ENCODE measurements at places on chromosomes 16 and 17. TPM values are rescaled to one million over a fixed set of nuclear protein-coding genes. Genes with fewer than 3 reads are reported as not detected.

DNA sequence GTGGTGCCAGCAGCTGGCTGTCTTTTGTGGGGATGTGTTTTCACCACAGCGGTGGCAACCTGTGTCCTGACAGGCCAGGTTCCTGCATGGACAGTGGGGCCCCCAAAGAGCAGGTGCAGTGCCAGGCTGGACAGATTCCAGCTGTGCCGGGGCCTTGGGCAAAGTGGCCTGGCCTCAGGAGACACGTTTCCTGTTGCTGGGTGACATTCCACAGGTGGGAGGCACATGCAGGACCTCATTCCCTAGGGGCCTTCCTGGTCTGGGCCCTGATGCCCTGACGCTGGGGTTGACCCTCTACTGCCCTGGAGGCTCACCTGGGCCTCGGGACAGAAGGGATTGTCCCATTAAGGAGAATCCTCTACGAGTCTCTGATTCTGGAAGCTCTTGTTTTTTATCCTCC is 182.4 kb downstream of the RAB11FIP4 start:
- H3K4me1 ChIP-seq = no peaks in the 10 kb centered on the region
- H3K36me3 ChIP-seq = no peaks in the 10 kb centered on the region
- H3K4me3 ChIP-seq = no peak overlapping the region
- no peak overlapping the region for H3K27ac ChIP-seq
- H3K27me3 ChIP-seq = no peaks in the 10 kb centered on the region
- no peak for DNase-seq

DNA sequence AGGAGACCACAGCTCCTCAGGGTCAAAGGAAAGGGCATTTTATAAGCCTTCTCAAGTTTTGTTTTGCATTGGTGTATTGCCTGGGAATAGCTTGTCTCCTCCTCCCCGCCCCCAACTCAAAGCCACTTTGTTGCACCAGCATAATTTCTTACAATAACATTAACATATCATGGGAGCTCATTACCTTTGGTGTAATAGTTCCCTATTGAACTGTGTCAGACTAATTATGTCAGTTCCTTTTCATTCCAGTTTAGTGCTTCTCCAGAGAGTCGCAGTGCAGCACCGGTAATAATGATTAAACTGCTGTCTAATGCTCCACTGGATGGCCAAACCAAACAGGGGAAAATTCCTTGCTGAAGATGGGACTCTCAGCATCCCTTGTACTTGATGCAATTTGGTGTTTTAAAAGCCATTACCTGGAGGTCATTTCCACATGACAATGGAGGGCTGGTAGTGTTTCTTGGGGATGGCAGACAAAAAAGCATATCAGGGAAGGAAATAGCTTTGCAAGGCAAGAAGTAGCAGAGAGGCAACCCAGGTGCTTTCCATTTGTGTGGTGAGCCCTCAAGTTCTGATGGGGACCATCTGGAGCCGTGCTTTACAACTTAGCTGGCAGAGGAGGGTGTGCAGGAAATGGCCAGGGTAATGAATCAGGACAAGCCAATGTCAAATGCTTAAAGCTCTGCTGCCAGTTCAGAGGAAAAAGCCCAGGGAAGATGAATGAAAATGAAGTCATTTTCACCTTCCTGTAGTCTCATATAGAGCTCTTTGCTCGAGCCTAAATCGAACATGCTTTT is 91.5 kb upstream of the NLRP1 start:
- DNase-seq = no peak
- no peaks in the 10 kb centered on the region for H3K27me3 ChIP-seq
- no peaks in the 10 kb centered on the region for H3K36me3 ChIP-seq
- H3K27ac ChIP-seq = no peak overlapping the region

GRCh38 chr17:82327289-82327688 is 6.3 kb downstream of the SECTM1 start:
- H3K4me1 ChIP-seq = no peaks in the 10 kb centered on the region
- no peak overlapping the region for H3K4me3 ChIP-seq
- peaks cover 18% of the 10 kb centered on the region for H3K27me3 ChIP-seq
- H3K36me3 ChIP-seq = no peaks in the 10 kb centered on the region

GRCh38 chr16:11624636-11625607 is 38.2 kb upstream of the LITAF start:
- H3K27me3 ChIP-seq = no peaks in the 10 kb centered on the region
- DNase-seq = no peak
- no peaks in the 10 kb centered on the region for H3K36me3 ChIP-seq
- H3K27ac ChIP-seq = peak overlapping the region; percentile 69
- no peak overlapping the region for H3K4me3 ChIP-seq

GRCh38 chr17:81513372-81513752 is 763 bp upstream of the ACTG1 start:
- H3K27ac ChIP-seq = peak overlapping the region; percentile 94
- peaks cover 48% of the 10 kb centered on the region for H3K36me3 ChIP-seq
- H3K4me1 ChIP-seq = peaks cover 59% of the 10 kb centered on the region
- H3K4me3 ChIP-seq = peak overlapping the region; percentile 86

GRCh38 chr17:11140501-11140900 is 100.5 kb upstream of the SHISA6 start:
- H3K27me3 ChIP-seq = no peaks in the 10 kb centered on the region
- no peak overlapping the region for H3K4me3 ChIP-seq
- no peak for DNase-seq
- H3K36me3 ChIP-seq = no peaks in the 10 kb centered on the region
- H3K4me1 ChIP-seq = no peaks in the 10 kb centered on the region

GRCh38 chr16:19805459-19806162 is 79.0 kb downstream of the GPRC5B start:
- no peaks in the 10 kb centered on the region for H3K36me3 ChIP-seq
- DNase-seq = no peak
- peaks cover 2% of the 10 kb centered on the region for H3K27me3 ChIP-seq
- no peak overlapping the region for H3K27ac ChIP-seq

DNA sequence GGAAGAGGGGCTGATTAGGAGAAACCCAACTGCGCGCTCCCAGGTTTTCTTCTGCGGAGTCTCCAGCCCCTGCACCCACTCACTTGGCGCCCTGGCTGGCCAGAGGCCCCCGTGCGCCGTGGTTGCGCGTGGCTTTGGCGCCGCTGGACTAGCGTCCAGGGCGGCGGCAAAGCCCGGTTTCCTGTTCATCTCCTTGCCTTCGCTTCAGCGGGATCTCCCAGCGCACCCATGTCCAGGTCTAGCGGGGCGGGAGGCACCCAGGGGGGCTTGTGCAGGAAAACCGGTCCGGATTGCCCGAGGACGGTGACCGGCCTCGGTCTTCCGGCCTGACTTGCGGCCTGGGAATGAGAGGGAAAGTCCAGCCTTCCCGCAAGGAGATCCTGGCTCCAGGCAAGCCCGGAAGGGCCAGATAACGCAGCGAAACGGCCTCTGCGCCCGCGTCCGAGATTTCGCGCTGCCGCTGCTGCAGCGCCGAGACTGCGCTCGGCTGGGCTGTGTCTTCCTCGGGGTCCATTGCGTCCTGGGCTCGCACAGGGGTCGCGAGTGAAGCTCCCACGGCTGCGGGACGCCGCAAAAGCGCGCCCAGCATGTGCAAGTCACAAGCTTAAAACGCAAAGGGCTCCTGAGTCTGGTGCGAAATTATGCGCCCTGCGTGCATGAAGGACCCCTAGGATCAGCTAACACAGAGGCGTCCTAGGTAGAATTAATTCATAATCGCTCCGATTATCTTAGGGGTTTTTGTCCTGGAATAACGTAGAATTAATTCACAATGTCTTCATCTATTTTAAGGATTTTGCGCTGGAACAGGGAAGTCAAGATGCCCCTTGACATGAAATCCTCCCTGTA is 5.7 kb downstream of the FOXF1 start:
- no peak overlapping the region for H3K27ac ChIP-seq
- DNase-seq = no peak
- H3K27me3 ChIP-seq = peaks cover 65% of the 10 kb centered on the region
- H3K4me1 ChIP-seq = peaks cover 7% of the 10 kb centered on the region
- no peaks in the 10 kb centered on the region for H3K36me3 ChIP-seq

DNA sequence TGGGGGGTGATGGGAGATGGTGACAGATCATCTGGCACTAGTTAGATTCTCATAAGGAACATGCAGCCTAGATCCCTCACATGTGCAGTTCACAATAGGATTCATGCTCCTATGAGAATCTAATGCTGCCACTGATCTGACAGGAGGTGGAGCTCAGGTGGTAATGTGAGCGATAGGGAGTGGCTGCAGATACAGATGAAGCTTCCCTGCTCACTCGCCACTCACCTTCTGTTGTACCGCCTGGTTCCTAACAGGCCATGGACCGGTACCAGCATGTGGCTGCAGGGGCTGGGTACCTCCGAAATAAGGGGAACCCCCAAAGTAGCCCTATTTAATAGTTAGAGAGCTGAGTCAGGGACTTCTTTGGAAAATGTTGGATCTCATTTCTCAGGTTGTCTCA is 60.4 kb downstream of the GPRC5B start:
- H3K27me3 ChIP-seq = no peaks in the 10 kb centered on the region
- H3K36me3 ChIP-seq = no peaks in the 10 kb centered on the region

GRCh38 chr17:63998050-63998720 is at the start of gene PRR29:
Gene PRR29 (plus strand): TSS chr17:63998351. CDS start chr17:63998365, 14 bp downstream.
- DNase-seq = peak; percentile 67
- H3K4me3 ChIP-seq = peak within 1 kb of the TSS; percentile 87
- H3K27ac ChIP-seq = no peak within 1 kb of the TSS

DNA sequence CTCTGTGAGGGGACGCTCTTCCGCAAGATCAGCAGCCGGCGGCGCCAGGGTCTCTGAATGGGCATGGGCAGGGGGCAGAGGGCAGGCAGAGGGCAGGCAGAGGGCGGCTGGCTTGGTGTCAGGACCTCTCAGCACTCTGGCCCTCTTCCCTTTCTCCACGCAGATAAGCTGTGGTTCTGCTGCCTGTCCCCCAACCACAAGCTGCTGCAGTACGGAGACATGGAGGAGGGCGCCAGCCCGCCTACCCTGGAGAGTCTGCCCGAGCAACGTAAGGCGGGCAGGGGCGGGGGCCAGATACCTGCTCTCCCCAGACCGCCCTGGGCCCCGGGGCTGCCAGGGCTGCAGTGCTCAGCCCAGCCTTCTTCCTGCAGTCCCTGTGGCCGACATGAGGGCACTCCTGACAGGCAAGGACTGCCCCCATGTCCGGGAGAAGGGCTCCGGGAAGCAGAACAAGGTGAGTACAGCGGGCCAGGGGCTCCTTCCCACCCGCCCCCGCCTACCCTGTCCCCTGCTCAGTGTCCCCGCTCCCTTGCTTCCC is 4.1 kb downstream of the ELMO3 start:
- no peak for DNase-seq
- peaks cover 47% of the 10 kb centered on the region for H3K36me3 ChIP-seq
- no peak overlapping the region for H3K4me3 ChIP-seq
- H3K27me3 ChIP-seq = no peaks in the 10 kb centered on the region
- H3K27ac ChIP-seq = no peak overlapping the region

DNA sequence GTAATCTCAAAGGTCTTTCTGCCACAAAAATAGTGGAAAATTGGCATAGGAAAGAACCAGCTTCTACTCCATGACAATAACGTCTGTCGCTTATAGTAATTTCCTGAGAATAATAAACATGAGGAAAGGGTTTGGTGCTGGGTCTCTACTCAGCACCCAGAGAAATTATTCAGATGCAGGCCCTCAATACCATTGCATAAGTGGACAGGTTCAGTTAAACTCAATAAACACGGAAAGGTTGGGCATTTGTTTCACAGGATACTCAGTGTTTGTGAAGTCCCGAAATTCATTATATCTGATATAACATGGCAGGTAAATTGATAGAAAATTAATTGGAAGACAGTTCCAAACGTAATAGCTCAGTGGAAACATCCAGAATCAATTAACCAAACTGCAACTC is 254.0 kb downstream of the CNTNAP4 start:
- H3K27ac ChIP-seq = no peak overlapping the region
- no peaks in the 10 kb centered on the region for H3K36me3 ChIP-seq
- H3K27me3 ChIP-seq = no peaks in the 10 kb centered on the region
- no peaks in the 10 kb centered on the region for H3K4me1 ChIP-seq
- no peak for DNase-seq
- no peak overlapping the region for H3K4me3 ChIP-seq

GRCh38 chr17:71378741-71379140 is 742.1 kb upstream of the SOX9 start:
- H3K4me1 ChIP-seq = no peaks in the 10 kb centered on the region
- H3K27me3 ChIP-seq = no peaks in the 10 kb centered on the region
- no peak for DNase-seq
- H3K36me3 ChIP-seq = no peaks in the 10 kb centered on the region

DNA sequence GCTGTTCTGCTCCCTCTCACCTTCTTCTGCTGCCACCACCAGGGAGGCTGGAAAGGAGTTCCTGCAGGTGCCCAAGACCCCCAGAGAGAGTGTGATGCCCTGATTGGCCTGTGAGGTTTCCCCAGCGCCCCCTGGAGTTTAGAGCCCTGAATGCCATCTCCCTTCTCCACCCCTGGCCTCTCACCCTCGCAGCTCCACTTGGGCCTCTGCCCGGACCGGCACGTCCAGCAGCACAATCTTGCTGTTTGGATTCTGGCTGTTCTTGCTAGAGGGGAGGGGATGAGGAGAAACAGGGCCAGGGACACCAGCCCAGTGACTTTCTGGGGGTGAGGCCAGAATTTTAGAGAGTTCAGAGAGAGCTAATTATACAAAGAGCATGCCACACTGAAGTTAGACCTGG is 12.5 kb upstream of the FAM171A2 start:
- no peaks in the 10 kb centered on the region for H3K4me1 ChIP-seq
- H3K27ac ChIP-seq = no peak overlapping the region
- H3K36me3 ChIP-seq = no peaks in the 10 kb centered on the region
- peaks cover 30% of the 10 kb centered on the region for H3K27me3 ChIP-seq

GRCh38 chr16:86504315-86505184 is 5.8 kb upstream of the FOXF1 start:
- H3K27ac ChIP-seq = peak overlapping the region; percentile 31
- H3K36me3 ChIP-seq = no peaks in the 10 kb centered on the region
- H3K4me3 ChIP-seq = peak overlapping the region; percentile 52
- peaks cover 25% of the 10 kb centered on the region for H3K4me1 ChIP-seq
- peaks cover 78% of the 10 kb centered on the region for H3K27me3 ChIP-seq
- no peak for DNase-seq

GRCh38 chr16:11978080-11978479 is 1.5 kb downstream of the SNX29 start:
- no peak for DNase-seq
- no peaks in the 10 kb centered on the region for H3K27me3 ChIP-seq
- H3K4me1 ChIP-seq = peaks cover 66% of the 10 kb centered on the region

DNA sequence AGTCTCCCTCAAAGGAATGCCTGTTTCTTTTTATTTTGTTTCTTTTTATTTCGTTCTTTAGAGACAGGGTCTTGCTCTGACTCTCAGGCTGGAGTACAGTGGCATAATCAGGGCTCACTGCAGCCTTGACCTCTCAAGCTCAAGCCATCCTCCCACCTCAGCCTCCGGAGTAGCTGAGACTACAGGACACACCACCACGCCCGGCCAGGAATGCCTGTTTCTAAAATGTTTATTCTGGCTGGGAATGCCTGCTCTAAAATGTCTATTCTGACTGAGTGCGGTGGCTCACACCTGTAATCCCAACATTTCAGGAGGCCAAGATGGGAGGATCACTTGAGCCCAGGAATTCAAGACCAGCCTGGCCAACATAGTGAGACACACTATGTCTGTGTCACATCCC is 2.5 kb upstream of the MMP28 start:
- H3K36me3 ChIP-seq = no peaks in the 10 kb centered on the region
- H3K4me1 ChIP-seq = peaks cover 36% of the 10 kb centered on the region
- DNase-seq = no peak
- no peak overlapping the region for H3K27ac ChIP-seq
- no peak overlapping the region for H3K4me3 ChIP-seq
- peaks cover 24% of the 10 kb centered on the region for H3K27me3 ChIP-seq

EMP2 gene
- not detected for total RNA-seq

TMEM114 gene
- total RNA-seq = not detected

CHAD gene
- 0.34 TPM for total RNA-seq

ADORA2B gene
- total RNA-seq = not detected
